ENCODE measurements at places on chromosomes 5 and 9. TPM values are rescaled to one million over a fixed set of nuclear protein-coding genes. Genes with fewer than 3 reads are reported as not detected.
A peak's percentile ranks its signal among the peaks of the same experiment; 100 is the strongest.

IFNA21 gene
- not detected for total RNA-seq

ANKRD34B gene
- not detected for total RNA-seq

SLC25A2 gene
- 0.74 TPM for total RNA-seq

LMNB1 gene
- total RNA-seq = 52.5 TPM

NEUROG1 gene
- not detected for total RNA-seq

SNX30 gene
- total RNA-seq = 12.3 TPM

SKIC3 gene
- total RNA-seq = 67.1 TPM

WNT8A gene
- total RNA-seq = not detected

- no peaks in the 10 kb centered on the region for H3K36me3 ChIP-seq
- peak; percentile 18 for DNase-seq
- peaks cover 29% of the 10 kb centered on the region for H3K27me3 ChIP-seq
- peak overlapping the region; percentile 90 for H3K4me3 ChIP-seq
Measured at GRCh38 chr5:113293975-113294310, 140.8 kb downstream of the TSSK1B start.

GRCh38 chr5:59749782-59750520 lies 143.6 kb downstream of the PDE4D start:
- H3K4me1 ChIP-seq = no peaks in the 10 kb centered on the region
- no peak overlapping the region for H3K27ac ChIP-seq
- H3K27me3 ChIP-seq = no peaks in the 10 kb centered on the region

- no peak overlapping the region for H3K27ac ChIP-seq
- DNase-seq = peak; percentile 69
- H3K36me3 ChIP-seq = no peaks in the 10 kb centered on the region
- H3K4me1 ChIP-seq = no peaks in the 10 kb centered on the region
Measured at GRCh38 chr5:126354012-126354857, 69.0 kb upstream of the GRAMD2B start.

GRCh38 chr9:120435091-120435490 lies 144.9 kb downstream of the CDK5RAP2 start:
- no peak for DNase-seq
- H3K4me1 ChIP-seq = no peaks in the 10 kb centered on the region
- H3K27me3 ChIP-seq = no peaks in the 10 kb centered on the region
- H3K27ac ChIP-seq = no peak overlapping the region

GRCh38 chr9:104858846-104859245 lies 69.1 kb downstream of the ABCA1 start:
- no peaks in the 10 kb centered on the region for H3K4me1 ChIP-seq
- H3K36me3 ChIP-seq = no peaks in the 10 kb centered on the region
- H3K4me3 ChIP-seq = no peak overlapping the region
- H3K27me3 ChIP-seq = no peaks in the 10 kb centered on the region

DNA sequence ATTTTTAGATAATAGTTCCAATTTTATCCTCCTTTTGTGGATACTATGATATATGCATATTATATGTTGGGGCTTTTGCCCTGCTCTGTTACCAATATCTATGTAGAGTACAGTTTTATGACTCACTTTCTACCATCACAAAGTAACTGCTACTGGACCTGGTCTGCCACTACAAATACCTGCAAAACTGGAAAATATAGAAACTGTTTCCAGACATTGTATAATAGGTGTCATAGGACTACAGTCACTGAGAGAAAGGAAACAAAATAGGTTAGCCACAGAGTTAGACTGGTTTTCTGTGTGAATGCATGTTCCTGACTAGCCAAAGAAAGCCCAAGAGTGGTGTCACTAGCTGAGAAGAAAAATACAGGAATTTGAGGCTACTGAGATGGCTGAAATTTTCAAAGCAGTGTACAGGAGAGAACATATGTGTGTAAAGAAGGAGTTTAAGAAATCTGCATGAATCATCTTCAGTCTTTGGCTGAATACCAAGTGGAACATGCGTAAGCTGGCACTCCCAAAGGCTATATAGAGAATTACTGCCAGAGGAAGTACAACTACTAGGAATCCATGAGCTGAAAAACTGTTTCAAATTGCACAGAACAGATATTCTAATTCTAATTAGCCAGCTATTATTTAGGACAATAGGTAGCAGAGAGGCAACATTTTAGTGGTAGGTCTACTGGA lies 29.0 kb upstream of the FAM174A start:
- H3K4me1 ChIP-seq = no peaks in the 10 kb centered on the region
- H3K27ac ChIP-seq = no peak overlapping the region
- no peak for DNase-seq
- H3K27me3 ChIP-seq = no peaks in the 10 kb centered on the region
- H3K36me3 ChIP-seq = no peaks in the 10 kb centered on the region

GRCh38 chr5:136031711-136032110 lies 2.9 kb downstream of the TGFBI start:
- peaks cover 11% of the 10 kb centered on the region for H3K27me3 ChIP-seq
- H3K36me3 ChIP-seq = no peaks in the 10 kb centered on the region
- H3K4me3 ChIP-seq = no peak overlapping the region
- H3K27ac ChIP-seq = no peak overlapping the region

DNA sequence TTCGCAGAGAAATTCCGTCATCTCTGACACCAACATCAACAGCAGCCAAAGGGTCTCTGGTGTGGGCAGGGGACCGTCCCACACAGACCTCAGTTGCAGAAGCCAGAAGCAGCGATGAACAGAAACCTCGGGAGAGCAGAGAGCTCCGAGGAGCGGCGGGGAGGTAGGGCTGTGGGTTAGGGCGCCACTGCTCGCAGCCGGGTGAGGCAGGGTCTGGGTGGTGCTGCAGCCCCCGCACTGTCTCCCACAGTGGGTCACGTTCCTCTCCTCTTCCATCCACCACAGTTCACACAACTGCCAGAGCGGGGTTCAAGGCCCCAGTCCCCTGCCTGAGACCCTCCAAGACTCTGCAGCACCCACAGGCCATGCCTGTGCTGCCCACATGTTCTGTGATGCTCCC lies 99.9 kb downstream of the OLFM1 start:
- H3K4me3 ChIP-seq = no peak overlapping the region
- no peak for DNase-seq
- H3K27ac ChIP-seq = no peak overlapping the region
- H3K36me3 ChIP-seq = no peaks in the 10 kb centered on the region
- no peaks in the 10 kb centered on the region for H3K27me3 ChIP-seq

GRCh38 chr5:10611290-10611689 lies 47.4 kb downstream of the ANKRD33B start:
- H3K27me3 ChIP-seq = no peaks in the 10 kb centered on the region
- H3K4me1 ChIP-seq = peaks cover 6% of the 10 kb centered on the region
- H3K27ac ChIP-seq = no peak overlapping the region

DNA sequence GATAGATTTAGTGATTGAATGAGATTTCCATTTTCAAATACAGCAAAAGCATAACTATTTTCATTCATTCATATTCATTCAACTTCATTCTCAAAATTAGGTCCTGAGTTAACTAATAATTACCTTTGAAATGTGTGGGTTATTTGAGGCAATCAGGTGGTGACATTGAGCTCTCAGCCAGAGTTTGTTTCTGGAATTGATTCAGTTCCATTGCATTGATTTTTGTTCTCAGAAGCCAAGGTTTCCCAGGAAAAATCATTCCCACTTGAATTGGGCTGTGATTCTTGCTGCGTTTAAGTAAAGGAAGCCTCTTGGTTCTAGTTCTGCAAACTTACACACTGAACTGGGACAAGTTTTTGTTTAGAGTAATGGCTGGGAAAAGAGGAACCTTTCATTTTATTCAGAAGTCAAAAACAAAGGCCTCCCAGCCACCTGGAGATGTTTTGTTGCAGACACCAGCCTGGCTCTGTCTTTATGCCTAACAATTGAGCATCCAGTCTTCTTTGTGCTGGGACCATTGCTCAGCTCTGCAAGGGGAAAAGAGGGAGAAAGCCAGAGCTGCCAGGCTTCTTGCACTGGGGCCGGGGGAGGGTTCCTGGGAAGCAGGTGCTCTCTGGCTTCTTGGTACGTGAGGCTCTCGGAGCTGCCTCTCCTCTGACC lies 198.6 kb downstream of the TRIO start:
- DNase-seq = no peak
- no peaks in the 10 kb centered on the region for H3K36me3 ChIP-seq
- no peak overlapping the region for H3K27ac ChIP-seq
- no peak overlapping the region for H3K4me3 ChIP-seq

DNA sequence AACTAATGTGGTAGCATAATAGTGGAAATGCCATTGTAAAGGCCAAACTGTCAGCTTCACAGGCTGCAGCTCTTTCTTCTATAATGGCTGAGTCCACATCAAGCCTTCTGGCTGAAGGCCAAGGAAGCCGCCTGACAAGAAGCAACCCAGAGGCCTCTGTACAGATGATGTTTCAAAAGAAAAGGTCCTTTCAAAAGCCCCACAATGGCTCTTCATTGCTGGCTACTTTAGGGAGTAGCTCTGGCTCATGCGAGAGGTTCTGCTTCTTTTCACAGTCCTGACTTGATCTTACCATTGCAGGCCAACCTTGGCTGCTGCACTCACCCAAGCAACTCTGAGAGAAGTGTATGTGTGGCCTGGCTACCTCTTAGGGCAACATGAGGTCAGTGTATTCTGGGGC lies 54.5 kb upstream of the EQTN start:
- no peak overlapping the region for H3K27ac ChIP-seq
- no peaks in the 10 kb centered on the region for H3K36me3 ChIP-seq
- no peak overlapping the region for H3K4me3 ChIP-seq
- no peak for DNase-seq
- H3K4me1 ChIP-seq = no peaks in the 10 kb centered on the region
- no peaks in the 10 kb centered on the region for H3K27me3 ChIP-seq

GRCh38 chr5:170439223-170439943 lies 50.2 kb upstream of the KCNMB1 start:
- no peak for DNase-seq
- H3K27ac ChIP-seq = no peak overlapping the region
- no peaks in the 10 kb centered on the region for H3K36me3 ChIP-seq
- no peak overlapping the region for H3K4me3 ChIP-seq
- no peaks in the 10 kb centered on the region for H3K4me1 ChIP-seq

GRCh38 chr9:23611869-23612268 lies 214.2 kb downstream of the ELAVL2 start:
- no peaks in the 10 kb centered on the region for H3K36me3 ChIP-seq
- no peak for DNase-seq
- no peaks in the 10 kb centered on the region for H3K4me1 ChIP-seq
- H3K27me3 ChIP-seq = no peaks in the 10 kb centered on the region
- no peak overlapping the region for H3K27ac ChIP-seq
